ENCODE measurements at places on chromosomes 13 and 19. TPM values are rescaled to one million over a fixed set of nuclear protein-coding genes. Genes with fewer than 3 reads are reported as not detected.

- no peaks in the 10 kb centered on the region for H3K4me1 ChIP-seq
- no peak overlapping the region for H3K4me3 ChIP-seq
- H3K36me3 ChIP-seq, result no peaks in the 10 kb centered on the region
- no peak overlapping the region for H3K27ac ChIP-seq
These were observed 590 bp downstream of the LILRB5 start for GRCh38 chr19:54256250-54257115.

Gene CDX2
- total RNA-seq, result not detected

DNA sequence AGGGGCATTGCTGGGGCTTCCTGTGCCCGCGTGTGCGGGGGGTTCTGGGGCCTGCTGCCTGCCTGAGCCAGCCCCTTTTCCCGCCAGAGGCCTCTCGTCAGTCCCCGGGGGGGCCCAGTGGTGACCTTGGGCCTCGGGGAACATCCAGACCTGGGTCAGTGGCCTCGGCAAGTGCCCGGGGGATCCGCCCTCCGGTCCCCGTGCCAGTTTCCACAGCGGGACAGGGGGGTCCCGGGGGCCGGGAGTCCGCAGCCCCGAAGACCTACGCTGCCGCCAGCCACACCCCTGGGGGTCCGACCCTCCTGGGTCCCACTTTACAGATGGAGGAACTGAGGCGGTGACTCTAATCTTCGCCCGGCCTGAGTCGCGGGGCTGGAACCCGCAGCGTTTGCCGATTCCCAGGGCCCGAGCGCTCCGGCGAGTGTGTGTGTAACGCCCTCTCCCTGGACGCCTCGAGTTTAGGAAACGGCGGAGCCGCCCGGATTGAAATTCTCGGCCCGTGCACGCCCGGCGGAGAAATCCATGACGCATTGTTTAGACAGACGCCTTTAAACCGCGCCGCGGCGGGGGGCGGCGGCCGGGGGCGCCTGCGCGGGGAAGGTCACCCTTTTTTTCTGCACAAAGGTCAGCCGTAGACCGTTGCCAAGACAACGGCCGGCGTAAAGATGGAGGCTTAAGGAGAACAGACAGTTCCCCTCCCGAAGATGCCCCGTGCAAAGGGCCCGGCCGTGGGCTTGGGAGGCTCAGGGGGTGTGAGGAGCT, 39.3 kb downstream of the EFNA2 start:
- H3K27me3 ChIP-seq, result peaks cover under 1% of the 10 kb centered on the region
- peaks cover 13% of the 10 kb centered on the region for H3K4me1 ChIP-seq
- peak overlapping the region; percentile 3 for H3K27ac ChIP-seq
- H3K4me3 ChIP-seq, result peak overlapping the region; percentile 51
- H3K36me3 ChIP-seq, result no peaks in the 10 kb centered on the region
- peak; percentile 57 for DNase-seq

- H3K4me3 ChIP-seq, result no peak overlapping the region
- H3K27me3 ChIP-seq, result no peaks in the 10 kb centered on the region
- H3K4me1 ChIP-seq, result no peaks in the 10 kb centered on the region
- DNase-seq, result no peak
- no peaks in the 10 kb centered on the region for H3K36me3 ChIP-seq
- no peak overlapping the region for H3K27ac ChIP-seq
These were observed 522.0 kb upstream of the ATXN8OS start for GRCh38 chr13:69585656-69586055.

DNA sequence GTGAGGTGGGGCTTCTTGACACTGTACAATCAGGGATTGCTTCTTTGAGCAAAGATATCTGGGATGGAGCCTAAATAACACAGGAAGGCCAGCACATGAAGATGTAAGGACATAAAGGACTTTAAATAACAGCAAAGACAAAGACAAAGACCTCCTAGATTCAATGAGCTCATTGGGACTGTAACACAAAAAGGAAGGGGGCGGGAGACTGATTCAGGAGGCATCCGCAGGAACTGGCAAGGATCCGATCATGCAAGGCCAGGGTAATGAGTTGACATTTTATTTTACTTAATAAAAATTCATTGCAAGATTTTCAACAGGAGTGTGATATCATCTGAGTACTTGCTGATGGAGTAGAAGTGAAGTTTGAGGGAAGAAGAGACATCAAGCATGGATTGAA, 121.5 kb downstream of the LHFPL6 start:
- no peak for DNase-seq
- H3K36me3 ChIP-seq, result no peaks in the 10 kb centered on the region
- H3K27me3 ChIP-seq, result no peaks in the 10 kb centered on the region
- no peak overlapping the region for H3K4me3 ChIP-seq
- peaks cover 17% of the 10 kb centered on the region for H3K4me1 ChIP-seq

DNA sequence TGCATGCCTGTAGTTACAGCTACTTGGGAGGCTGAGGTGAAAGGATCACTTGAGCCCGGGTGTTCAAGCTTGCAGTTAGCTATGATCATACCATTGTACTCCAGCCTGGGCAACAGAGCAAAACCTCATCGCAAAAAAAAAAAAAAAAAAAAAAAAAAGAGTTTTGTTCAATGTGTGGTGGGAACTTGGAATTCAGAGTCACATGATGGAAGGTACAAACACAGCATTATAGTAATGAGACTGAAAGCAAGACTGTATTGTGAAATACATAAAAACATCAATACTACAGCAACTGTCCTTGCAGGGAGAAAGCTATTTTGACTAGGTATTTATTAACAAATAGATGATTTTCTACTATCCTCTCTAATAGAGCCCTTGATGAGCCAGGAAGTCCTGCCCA, 393.2 kb downstream of the DLEU7 start:
- DNase-seq, result no peak
- H3K36me3 ChIP-seq, result no peaks in the 10 kb centered on the region
- H3K4me1 ChIP-seq, result no peaks in the 10 kb centered on the region
- no peak overlapping the region for H3K4me3 ChIP-seq
- H3K27ac ChIP-seq, result no peak overlapping the region

Gene LRFN3
- total RNA-seq, result 15.1 TPM

- peaks cover 14% of the 10 kb centered on the region for H3K4me1 ChIP-seq
- no peak overlapping the region for H3K27ac ChIP-seq
- H3K36me3 ChIP-seq, result no peaks in the 10 kb centered on the region
- no peak for DNase-seq
- H3K4me3 ChIP-seq, result no peak overlapping the region
These were observed 4.4 kb downstream of the ZNF564 start for GRCh38 chr19:12546903-12547302.

Gene VSTM2B
- not detected for total RNA-seq
